ENCODE measurements at places on chromosomes 4 and X.

DNA sequence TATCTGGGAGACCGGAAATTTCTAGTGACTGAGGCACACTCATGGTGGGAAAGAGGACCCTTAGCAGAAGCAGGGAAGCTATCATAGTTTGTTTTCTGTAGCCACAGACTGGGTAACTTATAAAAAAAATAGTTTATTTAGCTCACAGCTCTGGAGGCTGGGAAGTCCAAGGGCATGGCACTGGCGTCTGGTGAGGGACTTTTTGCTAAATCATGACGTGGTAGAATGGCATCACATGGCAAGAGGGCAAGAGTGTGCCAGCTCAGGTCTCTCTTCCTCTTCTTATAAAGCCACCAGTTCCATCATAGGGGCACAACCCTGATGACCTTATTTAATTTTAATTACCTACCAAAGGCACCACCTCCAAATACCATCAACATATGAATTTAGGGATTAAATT is 13.3 kb downstream of the APLN start:
- no peak for DNase-seq

GRCh38 chr4:165874791-165875371 is 1.8 kb downstream of the TLL1 start:
- DNase-seq = no peak

DNA sequence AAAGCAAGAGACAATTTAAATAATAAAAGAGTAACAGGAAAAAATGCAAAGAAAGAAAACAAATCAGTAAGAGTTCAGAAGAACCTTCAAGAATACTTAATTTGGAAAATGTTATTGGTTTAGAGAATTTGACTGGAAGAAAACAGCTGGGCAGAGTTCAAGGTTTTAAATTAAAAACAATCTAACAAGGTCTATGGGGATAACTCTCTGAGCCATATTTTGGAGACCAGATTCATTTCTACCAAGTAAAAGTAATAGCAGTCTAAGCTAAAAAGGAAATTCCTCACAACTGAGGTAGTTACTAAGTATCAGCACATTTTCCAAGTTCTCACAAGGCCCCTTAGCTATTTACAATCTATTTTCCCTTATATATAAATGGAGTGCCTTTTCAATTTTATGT is 82.4 kb upstream of the TFDP3 start:
- no peak for DNase-seq

DNA sequence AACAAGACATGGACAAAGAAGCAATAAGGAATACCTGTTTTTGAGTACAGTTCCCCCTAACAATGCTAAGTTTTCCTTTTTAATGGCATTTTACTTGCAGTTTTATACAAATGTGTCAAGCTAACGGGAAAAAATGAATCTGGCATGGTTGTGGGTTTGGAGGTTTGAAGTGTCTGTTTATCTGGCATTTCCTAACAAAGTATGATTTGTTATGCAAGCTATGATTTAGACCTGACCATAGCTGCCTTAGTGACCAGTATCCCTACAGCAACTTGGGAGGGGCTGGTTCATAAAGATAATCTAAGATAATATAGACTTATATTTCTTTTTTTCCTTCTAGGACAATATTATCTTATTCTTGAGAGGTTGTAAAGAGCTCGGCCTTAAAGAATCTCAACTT is 60.6 kb downstream of the LIMCH1 start:
- DNase-seq = no peak

- no peak for DNase-seq
Measured at GRCh38 chr4:36841583-36842326, 402.8 kb upstream of the NWD2 start.

DNA sequence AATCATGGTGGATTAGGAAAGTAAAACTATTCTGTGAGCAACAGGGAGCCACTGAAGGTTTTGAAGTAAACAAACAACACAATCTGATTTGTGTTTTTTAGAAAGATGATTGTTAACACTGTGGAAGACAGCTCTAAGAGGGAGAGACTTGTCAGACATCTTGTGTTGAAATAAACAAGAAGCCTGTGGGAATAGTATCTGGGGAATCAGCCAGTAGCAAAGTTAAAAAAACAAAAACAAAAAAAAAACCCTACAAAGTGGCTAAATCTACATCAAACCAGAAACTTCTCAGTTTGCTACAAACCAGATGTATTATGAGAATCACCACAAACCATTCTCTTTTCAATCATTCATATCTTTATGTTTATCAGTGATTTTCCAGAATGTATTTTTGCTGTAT is 125.7 kb upstream of the GPC4 start:
- DNase-seq = no peak

GRCh38 chr4:176261481-176261880 is 7.5 kb downstream of the ASB5 start:
- DNase-seq = no peak

DNA sequence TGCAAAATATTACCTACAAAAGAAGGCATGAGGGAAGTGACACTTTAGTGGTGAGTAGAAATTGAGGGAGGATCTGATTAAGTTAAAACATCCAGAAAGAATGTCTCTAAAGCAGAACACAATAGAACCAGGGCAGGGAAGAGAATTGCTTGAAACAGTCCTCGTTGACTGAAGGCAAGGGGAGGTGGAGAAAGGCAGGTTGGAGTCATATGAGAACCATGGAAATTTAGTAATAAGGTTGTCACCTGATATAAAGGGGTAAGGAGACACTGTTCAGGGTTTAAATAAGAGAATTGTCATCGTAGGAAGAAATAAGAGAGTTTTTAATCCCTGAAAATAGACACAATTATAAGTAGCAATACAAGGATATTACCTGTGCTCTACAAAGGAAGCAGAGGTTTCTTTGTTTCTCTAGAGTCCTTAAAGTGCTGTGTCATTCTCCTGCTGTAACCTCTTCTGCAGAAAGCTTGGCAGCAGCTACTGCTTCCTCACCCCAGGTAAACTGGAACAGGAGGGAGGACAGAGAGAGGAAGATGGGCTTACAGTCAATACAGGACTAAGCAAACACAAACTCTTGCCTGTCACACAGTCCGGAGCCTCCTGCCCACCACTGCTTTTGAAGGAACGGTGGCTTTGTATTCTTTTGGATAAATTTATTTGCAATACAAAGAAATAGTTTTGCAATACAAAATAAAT is 258.4 kb downstream of the PPARGC1A start:
- no peak for DNase-seq

- no peak for DNase-seq
Measured at GRCh38 chr4:16843831-16844508, 54.5 kb downstream of the LDB2 start.

DNA sequence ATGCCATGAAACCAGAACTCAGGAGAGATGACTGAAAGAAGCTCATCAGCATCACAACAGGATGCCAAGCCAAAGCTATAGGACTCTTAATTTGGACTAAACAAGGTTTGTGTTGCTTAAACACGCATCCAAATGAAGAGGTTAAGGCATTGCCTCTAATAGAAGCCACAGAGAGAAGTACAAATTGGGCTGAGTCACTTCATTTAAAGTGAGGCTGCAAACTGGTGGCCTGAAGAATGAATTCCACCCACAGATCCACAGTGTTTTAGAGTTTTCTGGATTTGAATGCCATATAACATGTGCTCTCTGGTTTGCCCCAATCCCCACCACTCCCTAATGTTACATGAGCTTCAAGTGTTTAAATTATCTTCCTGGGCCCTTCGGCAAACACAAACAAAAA is 103.5 kb downstream of the FIP1L1 start:
- DNase-seq = no peak

- DNase-seq = no peak
Measured at GRCh38 chr4:165096776-165097175, 15.9 kb downstream of the TMEM192 start.

- no peak for DNase-seq
Measured at GRCh38 chr4:1993169-1993516, 15.6 kb downstream of the NELFA start.

- DNase-seq = no peak
Measured at GRCh38 chrX:104315555-104315954, 60.8 kb upstream of the ESX1 start.

DNA sequence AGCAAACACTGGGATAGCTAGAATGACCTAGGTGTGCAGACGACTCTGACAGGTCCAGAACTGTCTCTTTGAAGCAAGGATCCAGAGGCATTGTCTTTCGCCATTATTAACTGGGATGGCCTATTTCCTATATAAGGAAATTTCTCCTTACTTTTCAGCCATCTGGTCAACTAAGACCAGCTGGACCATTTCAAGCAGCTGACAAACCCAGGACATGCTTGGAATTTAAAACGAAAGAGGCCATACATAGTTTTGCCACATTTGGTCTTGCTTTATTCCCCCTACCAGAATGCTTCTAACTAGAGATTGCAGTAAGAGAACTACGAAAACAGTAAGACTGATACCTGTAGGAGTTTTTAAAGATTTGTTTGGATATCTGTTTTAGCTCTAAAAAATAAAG is 87.0 kb downstream of the GLRA2 start:
- DNase-seq = no peak

DNA sequence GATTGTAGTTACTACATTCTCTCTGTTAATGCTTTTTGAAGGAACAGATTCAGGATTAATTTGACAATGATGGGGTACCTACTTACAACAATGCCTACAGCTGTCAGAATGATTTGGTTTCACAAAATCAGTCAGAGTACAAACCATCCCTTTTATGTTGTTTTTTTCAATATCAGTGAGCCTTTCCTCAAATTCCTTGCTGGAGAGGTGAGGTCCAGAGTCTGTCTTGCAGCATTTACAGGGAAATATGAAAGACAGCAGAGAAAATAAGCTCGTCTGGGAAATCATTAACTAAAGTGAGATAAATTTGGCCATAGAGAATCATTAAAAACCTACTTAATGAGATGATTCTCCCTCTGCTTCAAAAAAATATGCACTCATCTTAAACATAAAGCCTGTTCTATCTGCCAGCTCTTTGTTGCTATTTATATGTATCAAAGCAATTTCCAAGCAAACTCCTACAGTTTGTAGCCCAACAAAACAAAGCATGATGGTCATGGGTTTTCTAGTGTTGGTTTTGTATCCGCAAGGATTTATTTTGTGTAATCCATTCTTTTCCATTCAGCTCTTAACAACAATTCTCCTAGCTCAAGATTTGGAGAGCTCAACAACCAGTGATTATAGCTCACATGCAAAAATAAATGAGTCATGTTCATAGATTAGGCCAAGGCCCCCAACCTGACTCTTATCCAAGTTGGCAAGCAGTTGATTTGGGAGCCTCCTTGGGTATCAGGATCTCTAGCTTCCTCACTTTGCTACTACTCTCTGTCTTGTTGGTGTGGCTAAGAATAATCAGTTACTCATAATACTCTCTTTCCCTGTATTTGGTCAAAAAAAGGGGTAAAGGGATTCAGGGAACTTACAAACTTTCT is 222.6 kb downstream of the ENOX2 start:
- no peak for DNase-seq

DNA sequence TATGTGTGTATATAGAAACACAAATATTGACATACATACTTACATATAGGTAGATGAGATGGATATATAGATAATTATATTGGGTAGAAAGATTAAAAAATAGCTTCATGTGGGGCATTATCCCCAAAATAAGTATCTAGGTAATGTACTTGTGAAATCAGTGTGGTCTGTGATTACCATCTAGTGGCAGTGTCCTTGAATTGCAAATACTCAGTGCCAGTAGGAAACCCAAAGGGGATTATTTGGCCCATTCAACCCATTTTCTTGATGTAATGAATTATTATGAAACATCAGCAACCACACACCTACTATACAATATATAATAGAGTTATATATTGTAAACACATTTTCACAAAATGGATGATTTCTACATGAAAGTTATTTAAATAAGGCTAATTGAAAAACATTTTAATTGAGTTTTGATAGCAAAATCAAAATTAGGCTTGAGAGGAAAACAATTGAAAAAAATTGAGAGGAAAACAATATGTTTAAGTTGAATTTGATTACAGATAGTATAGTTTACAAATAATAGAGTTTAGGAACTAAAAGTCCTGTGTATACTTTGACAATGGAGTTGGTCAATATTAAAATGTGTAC is 389.4 kb downstream of the GALNTL6 start:
- no peak for DNase-seq

DNA sequence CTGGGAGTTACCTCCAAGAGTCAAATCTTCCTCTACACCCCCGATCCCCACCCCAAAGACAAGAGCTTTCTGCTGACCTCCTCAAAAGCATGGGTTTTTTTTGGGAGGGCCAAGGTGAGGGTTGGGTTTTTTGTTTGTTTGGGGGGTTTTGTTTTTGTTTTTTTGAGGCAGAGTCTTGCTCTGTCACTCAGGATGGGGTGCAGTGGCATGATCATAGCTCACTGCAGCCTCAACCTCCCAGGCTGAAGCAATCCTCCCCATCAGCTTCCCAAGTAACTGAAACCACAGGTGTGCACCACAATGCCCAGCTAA is 18.7 kb upstream of the WFS1 start:
- no peak for DNase-seq

- no peak for DNase-seq
Measured at GRCh38 chr4:82215039-82215438, 158.8 kb downstream of the HNRNPD start.

GRCh38 chr4:110483516-110483915 is 7.6 kb downstream of the ENPEP start:
- DNase-seq = no peak

DNA sequence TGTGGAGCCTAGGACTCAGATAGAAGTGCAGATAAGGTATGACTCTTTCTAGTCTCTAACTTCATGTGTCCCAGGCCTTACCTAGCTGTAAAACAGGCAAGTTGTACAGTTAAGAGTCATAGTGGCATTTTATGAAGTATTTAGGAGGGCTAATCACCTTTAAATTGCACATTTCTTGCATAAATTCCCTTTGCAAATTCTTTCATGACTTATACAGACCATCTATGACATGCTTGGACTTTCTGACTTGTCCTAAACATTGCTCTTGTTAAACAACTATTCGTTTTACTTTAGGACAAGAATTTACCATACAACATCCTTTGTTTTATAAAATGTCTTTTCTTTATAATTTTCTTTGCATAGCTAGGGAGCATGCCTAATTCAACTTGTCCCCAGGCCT is 7.8 kb upstream of the RRAGB start:
- no peak for DNase-seq

DNA sequence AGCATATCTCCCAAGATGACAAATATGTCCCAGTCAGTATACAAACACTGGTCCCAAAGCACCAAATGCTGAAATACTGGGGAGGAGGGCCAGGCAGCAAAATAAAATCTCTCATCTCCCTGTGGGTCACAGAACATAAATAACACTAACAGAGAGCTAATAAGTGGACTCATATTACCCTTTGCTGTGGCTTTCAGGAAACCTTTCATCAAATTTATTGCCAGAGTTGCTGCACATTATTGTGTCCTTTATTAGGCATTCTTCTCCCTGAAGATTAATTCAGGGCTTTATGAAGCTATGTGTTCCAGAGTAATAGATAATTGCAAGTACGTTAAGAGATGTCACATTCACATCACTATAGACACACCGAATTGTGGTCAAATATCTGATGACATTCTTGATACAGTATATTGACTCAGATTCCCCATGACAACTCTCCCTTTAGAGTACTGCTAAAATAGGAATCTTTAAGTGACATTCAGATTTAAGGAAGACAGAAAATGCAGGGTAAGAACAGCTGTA is 124.1 kb upstream of the PRR32 start:
- no peak for DNase-seq

- DNase-seq = no peak
Measured at GRCh38 chrX:132045456-132045855, 22.4 kb downstream of the STK26 start.

GRCh38 chr4:76886214-76886613 is 11.7 kb downstream of the SOWAHB start:
- no peak for DNase-seq

GRCh38 chrX:139018436-139018835 is 306.9 kb upstream of the FGF13 start:
- no peak for DNase-seq

All from activated CD4-positive, alpha-beta T cell treated with anti-CD3 and anti-CD28 coated beads, Interleukin-2, amount 50 U/mL, for 24 hours (primary cell).